ENCODE measurements at places on chromosomes 1 and 21. TPM values are rescaled to one million over a fixed set of nuclear protein-coding genes. Genes with fewer than 3 reads are reported as not detected.

DNA sequence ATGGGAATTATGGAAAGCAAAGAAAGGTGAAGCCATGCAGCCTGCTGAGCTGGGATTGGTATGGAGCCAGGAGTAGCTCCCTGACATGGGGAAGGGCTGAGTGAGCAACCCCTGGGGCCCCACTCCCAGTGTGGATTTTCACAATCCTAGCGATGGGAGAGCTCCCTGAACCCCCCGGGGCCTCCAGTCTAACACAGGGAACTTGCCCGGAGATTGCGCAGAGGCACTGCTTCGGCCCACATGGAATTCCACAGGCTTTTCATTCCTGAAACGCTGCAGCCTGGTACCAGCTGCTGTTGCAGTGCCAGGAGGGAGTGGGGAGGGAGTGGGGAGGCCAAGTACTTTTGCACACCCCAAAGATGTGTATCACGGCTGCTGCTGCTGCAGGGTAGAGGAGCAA is 110.4 kb upstream of the C21orf91 start:
- DNase-seq: no peak
- H3K4me3 ChIP-seq: no peak overlapping the region
- no peak overlapping the region for H3K27ac ChIP-seq

PCP4L1 gene
- not detected for total RNA-seq

GRCh38 chr1:225746361-225747179 is 31.1 kb upstream of the SRP9 start:
- H3K4me3 ChIP-seq: peak overlapping the region; percentile 66
- H3K4me1 ChIP-seq: peaks cover 13% of the 10 kb centered on the region
- H3K27ac ChIP-seq: peak overlapping the region; percentile 57
- DNase-seq: peak; percentile 95
- no peaks in the 10 kb centered on the region for H3K36me3 ChIP-seq
- H3K27me3 ChIP-seq: no peaks in the 10 kb centered on the region

GRCh38 chr1:233673261-233673946 is 59.5 kb downstream of the KCNK1 start:
- no peak overlapping the region for H3K4me3 ChIP-seq
- DNase-seq: no peak
- H3K36me3 ChIP-seq: peaks cover 20% of the 10 kb centered on the region
- no peaks in the 10 kb centered on the region for H3K27me3 ChIP-seq
- peaks cover 12% of the 10 kb centered on the region for H3K4me1 ChIP-seq
- H3K27ac ChIP-seq: no peak overlapping the region

- H3K4me1 ChIP-seq: peaks cover 13% of the 10 kb centered on the region
- H3K36me3 ChIP-seq: no peaks in the 10 kb centered on the region
- no peaks in the 10 kb centered on the region for H3K27me3 ChIP-seq
- H3K27ac ChIP-seq: no peak overlapping the region
- H3K4me3 ChIP-seq: no peak overlapping the region
Observed at GRCh38 chr1:172818841-172819527, 160.1 kb downstream of the FASLG start.

NBPF10 gene
- total RNA-seq: 1.4 TPM

NBPF4 gene
- total RNA-seq: 0.07 TPM

DNA sequence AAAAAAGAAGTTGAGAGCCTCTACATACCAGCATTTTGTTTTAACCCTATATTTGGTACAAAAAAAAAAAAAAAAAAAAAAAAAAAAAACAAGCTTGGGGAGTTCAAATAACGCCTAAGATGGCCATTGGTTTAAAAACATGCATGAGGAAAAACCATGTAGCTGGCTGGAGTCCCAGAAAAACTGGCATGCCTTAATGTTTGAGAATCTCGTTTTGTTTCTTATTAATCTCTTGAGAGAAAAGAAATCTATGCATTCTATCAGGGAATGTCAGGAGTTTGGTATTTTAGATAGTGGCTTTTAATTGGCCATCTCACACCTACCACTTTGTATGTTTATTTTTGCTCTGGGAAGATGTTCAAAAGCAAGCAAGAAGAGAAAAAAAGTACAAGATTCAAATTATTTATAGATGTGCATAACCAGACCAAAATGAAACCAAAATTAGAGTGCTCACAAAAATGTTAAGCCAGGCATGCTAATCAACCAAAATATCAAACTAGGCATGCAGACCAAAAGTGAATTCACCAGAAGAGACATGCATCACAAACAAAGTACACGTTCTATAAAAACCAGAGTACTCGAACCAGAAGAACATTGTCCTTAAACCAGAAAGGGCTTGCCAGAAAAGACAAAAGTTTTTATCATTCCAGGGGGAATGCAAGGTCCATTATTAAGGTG is 156.6 kb downstream of the AK5 start:
- H3K27me3 ChIP-seq: no peaks in the 10 kb centered on the region
- no peak for DNase-seq
- 0 out of 2 replicates have a peak, but pooled peaks cover 4% of the 10 kb centered on the region for H3K4me1 ChIP-seq
- H3K27ac ChIP-seq: no peak overlapping the region
- no peak overlapping the region for H3K4me3 ChIP-seq

DNA sequence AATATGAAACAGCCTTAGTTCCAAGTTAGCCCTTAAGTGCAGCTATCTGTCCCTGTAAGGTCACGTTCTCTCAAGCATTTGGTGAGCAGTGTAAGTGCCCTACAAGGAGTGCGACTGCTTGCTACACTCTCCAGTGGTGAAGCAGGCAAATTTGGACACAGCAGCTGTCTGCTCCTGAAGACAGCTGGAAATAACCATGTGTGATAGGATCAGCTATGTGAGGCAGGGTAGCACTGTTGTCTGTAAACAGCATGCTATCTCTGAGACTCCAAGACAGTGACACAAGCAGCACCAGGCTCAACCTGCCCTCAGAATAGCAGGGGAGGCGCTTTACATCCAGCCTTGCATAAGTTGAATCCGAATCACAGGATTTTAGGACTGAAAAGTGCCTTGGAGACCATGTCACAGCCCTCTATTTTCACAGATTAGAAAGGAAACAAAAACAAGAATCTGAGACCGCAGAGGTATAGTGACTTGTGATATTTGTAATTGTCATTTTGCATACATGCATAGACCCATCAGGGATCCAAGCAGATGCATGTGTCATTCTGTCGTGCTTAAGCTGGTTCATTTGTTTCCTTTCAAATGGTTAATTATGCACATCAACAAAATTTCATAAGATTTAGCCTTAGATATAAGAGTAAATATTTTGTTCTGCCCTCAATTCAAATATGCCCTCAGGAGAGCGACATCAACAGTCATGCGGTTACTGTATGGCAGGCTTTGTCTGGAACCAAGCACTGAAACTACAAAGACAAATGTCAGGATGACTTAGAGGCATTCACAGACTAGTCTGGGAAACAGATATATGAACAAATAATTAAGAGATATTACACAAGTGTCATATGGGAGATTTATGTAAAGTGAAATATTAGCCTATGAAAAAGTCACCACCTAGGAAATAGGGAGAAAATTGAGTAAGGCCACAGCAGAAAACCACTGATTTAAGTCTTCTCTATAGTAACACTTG is 134.9 kb upstream of the NRIP1 start:
- no peak for DNase-seq
- no peak overlapping the region for H3K4me3 ChIP-seq
- no peaks in the 10 kb centered on the region for H3K36me3 ChIP-seq
- H3K4me1 ChIP-seq: peaks cover 15% of the 10 kb centered on the region
- H3K27me3 ChIP-seq: no peaks in the 10 kb centered on the region

GRCh38 chr1:20348326-20348915 is 57.7 kb downstream of the VWA5B1 start:
- no peak overlapping the region for H3K4me3 ChIP-seq
- no peak for DNase-seq
- no peak overlapping the region for H3K27ac ChIP-seq
- H3K36me3 ChIP-seq: no peaks in the 10 kb centered on the region

DNA sequence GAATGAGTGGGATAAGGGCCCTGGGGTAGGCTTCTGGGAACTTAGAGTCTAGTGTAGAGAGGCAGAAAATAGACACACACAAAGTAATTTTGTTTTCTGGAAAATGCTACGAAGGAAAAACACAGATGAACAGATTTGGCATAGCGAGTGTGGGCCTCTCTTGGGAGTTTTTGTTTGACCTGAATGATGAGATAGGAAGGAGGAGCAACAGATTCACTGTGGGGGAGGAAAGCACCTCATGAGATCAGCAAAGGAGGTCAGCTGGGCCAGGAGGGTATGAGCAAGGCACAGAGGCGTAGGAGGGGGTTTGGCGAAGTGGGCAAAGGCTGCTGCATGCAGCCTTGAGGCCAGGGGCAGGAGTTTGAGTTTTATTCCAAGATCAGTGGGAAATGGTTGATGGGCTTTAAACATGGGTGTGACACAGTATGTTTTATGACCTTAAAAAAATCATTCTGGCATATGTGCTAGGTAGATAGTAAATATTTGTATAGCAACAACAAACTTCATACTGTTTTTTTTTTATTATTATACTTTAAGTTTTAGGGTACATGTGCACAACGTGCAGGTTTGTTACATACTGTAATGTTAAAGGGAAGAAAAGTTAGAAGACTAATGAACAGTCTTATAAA is 57.9 kb downstream of the FGGY start:
- H3K27me3 ChIP-seq: no peaks in the 10 kb centered on the region
- DNase-seq: no peak
- H3K4me1 ChIP-seq: peaks cover 9% of the 10 kb centered on the region
- no peaks in the 10 kb centered on the region for H3K36me3 ChIP-seq
- no peak overlapping the region for H3K27ac ChIP-seq
- H3K4me3 ChIP-seq: no peak overlapping the region

Data from PC-3 (cell line).